HCEC 1CT (cell line): ENCODE measurements at places on chromosomes 7 and 10.

- DNase-seq, result no peak
Measured at GRCh38 chr7:132488634-132489302, 87.5 kb downstream of the PLXNA4 start.

DNA sequence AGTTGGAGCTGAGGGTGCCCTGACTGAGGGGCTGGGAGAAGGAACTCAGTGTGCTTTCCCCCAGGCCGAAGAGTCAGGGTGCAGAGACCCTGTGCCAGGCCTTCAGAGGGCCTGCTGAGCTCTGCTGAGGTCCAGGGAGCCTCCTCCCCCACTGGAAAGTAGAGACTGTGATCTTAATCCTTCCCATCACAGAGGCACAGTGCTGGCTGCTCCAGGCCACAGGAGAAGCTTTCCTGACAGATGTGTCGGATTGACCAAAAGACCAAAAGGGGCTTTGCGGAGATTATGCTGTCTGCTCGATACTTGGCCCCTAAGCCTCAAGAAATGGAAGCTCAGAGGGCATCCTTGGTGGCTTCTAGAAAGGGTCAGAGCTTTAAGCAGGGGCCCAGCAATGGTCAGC, 32.9 kb upstream of the BTRC start:
- no peak for DNase-seq

DNA sequence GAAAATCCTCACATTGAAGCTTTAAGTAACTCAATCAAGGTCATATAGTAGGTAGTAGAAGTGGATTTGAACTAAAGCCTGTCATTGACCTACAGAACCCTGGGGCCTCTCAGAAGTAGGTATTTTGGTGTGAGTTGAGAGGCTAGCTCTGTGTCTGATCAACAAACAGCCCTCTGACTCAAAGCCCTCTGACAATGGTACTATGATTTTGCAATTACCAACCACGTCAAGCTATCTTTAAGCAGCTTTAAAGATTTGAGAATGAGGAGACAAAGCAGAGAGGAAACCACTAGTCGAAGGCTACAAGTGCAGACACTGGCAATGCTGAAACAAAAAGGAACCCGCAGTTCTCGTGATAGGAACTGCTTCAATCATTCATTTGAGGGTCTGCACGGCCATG, 19.0 kb upstream of the PDE1C start:
- DNase-seq, result no peak

DNA sequence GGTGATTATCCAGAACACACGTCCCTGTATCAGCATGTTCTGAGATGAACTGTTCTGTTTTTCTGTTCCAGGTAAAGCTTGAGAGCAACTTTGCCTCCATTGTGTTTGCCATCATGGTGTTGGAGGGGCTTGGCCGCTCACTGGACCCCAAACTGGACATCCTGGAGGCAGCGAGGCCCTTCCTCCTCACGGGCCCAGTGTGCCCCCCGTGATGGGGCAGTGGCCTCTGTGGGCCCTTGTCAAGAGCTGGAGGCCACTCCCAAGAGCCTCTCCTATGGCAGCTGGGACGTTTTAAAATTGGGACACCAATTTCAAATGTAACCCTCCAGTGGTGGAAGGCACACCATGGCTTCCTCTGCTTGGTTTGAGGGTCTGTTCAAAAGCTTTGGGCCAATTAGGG, 1.9 kb upstream of the NDUFB2 start:
- no peak for DNase-seq

GRCh38 chr7:137564677-137565076, 221.1 kb upstream of the PTN start:
- DNase-seq, result no peak

DNA sequence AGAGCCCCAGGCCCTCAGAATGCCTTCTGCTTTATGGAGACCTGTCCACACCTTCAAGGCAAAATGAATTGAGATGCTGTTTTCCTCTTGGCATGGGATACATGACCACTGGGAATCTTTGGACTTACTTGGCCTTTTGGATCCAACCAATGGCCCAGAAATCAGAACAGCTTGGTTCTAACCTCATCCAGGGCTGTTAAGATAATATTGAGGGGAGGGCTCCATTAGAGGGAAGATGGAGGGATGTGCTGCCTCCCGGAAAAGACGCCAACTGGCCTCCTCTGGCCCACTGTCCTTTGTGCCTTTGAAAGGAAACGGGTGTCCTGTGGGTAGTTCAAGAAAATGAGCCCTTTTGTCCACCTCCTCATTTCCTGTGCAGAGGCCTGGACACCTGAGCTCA, 530.9 kb downstream of the KCNMA1 start:
- DNase-seq, result no peak

DNA sequence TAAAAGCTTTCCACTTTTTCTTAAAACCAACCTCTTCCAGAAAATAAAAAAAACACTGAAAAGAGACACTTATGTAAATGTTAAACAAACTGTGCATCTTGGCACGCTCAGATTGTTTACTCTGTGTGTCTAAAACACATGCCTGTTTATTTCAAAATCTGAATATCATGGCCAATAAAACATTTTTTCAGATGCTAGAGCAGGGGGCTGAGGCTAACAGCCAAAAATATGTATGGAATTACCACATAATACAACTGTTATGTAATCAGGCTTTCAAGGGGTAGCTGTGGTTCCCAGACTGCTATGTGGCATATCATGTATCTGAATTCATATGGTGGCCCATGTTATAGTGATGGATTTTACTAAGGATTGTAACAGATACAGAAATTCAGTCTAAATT, 130.4 kb downstream of the HIBADH start:
- DNase-seq, result no peak

- peak; percentile 12 for DNase-seq
Measured at GRCh38 chr7:108454674-108455550, 1.3 kb downstream of the NRCAM start.

- no peak for DNase-seq
Measured at GRCh38 chr10:130259380-130259779, 123.2 kb downstream of the GLRX3 start.

GRCh38 chr7:37211097-37211880, 237.4 kb downstream of the ELMO1 start:
- no peak for DNase-seq

GRCh38 chr10:36451391-36451970, 673.9 kb upstream of the ANKRD30A start:
- no peak for DNase-seq

GRCh38 chr10:116076621-116077020, 196.4 kb downstream of the GFRA1 start:
- no peak for DNase-seq

GRCh38 chr10:116270771-116271592, 2.0 kb downstream of the GFRA1 start:
- peak; percentile 17 for DNase-seq

DNA sequence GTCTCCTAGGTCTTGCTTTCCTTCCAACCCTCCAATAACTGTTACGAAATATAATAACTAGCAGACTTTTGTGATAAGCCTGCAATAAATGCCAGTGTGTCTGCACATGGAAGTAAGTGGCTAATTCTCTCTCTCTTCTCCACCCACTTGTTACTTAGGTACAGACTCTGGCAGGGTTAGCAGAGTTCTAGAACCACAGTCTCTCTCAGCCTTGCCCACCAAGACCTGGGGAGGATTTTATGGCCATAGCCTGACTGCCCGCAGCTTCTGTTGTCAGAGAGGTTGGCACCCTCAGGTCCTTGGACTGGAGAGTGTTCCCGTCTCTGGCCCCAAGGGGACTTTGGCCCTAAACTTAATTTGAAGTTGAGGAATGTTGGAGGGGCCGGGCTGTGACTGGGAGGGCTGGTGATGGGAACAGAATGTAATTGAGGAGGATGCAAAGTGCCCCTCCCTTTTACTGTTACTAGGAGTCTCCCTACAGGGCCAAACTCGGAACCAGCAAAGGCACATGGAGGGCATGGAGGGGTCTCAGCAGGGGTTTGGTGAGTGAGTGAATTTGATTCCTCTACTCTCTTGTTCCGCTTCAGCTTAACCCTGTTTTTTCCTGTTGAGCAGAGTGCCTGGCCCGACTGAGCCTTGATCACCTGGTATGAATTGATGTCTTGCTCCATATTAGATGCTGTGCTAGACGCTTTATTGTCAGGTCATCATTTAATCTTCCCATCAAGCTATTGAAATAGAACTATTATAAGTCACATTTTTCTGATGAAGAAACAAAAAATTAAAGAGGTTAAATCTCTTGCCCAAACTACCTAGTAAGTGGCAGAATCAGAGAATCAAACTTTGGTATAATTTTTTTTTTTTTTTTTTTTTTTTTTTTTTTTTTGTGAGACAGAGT, 37.0 kb upstream of the LCOR start:
- DNase-seq, result no peak

DNA sequence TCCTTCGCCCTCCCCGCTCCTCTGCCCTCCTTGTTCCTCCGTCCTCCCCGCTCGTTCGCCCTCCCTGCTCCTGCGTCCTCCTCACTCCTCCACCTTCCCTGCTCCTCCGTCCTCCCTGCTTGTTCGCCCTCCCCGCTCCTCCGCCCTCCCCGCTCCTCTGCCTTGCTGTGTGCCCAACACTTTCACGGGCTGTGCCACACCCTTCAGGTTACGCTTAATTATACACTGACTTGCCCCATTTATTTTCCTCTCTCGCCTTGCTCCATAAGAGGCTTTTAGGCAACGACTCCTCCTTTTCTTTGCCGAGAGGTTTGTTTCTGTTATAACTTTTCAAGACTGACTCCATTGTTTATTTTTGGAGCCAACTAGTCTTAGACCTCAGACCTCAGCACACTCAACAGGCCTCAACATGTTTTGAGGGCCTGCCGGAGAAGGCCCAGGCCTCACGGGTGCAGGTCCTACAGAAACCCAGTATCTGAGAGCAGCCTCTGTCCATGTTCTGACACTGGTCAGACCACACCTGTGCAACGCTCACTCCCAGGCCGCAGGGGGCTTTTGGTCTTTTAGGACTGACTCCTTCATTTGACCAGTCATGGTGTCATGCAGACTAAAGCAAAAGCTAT, 18.2 kb upstream of the PRKAG2 start:
- no peak for DNase-seq

- no peak for DNase-seq
Measured at GRCh38 chr7:95899919-95900513, 127.7 kb downstream of the DYNC1I1 start.

GRCh38 chr10:118405928-118406327, 63.8 kb upstream of the FAM204A start:
- no peak for DNase-seq

GRCh38 chr10:117537904-117538524, 4.5 kb upstream of the EMX2 start:
- no peak for DNase-seq

GRCh38 chr7:140316165-140316661, 82.1 kb downstream of the SLC37A3 start:
- peak; percentile 60 for DNase-seq

DNA sequence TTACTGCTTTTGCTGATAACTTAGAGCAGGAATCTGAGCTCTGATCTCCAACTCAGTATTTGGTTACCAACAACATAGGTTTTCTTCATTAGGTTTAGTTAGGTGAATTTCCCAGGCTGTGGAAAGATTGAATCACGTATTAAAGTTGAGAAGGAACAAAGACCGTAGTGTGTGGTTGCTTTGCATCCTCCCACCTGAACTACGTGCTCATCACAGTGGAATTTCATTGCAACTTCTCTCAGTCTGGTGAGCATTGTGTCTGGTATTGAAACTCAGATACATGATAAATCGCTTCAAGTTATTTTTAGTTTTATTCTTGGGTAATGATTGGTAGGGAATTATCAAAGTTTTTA, 139.4 kb upstream of the AKR1E2 start:
- peak; percentile 22 for DNase-seq

GRCh38 chr7:95432606-95433005, 2.2 kb downstream of the PON2 start:
- no peak for DNase-seq

DNA sequence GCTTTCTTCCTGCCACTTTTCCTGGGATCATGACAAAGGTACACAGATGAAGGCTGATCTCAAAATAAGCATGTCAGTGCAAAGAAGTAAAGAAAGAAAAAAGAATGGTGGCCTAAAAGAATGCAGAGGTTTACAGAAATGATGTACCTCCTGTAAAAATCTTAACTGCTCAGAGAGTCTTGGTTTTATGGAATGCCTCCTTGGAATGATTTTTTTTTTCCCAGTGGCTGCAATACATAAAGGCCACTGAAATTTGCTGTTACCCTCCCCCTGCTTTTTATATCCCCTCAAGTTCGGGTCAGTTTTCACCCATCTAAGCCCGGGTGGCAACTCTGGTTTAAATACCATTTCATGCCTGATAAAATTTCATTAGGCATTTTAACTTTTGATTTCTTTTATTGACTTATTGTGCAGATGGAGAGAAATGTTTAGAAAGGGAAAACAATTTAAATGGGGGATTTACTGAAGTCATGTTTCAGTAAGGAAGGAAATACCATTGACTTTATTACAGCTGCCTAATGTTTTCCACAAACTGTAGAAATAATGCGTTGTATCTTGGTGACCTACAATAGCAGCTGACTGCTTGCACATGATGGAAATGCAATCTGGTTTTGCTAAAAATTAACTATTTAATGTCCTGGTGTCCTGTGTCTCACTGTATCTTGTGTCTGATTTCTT, 102.5 kb downstream of the SAMD9 start:
- DNase-seq, result peak; percentile 17

DNA sequence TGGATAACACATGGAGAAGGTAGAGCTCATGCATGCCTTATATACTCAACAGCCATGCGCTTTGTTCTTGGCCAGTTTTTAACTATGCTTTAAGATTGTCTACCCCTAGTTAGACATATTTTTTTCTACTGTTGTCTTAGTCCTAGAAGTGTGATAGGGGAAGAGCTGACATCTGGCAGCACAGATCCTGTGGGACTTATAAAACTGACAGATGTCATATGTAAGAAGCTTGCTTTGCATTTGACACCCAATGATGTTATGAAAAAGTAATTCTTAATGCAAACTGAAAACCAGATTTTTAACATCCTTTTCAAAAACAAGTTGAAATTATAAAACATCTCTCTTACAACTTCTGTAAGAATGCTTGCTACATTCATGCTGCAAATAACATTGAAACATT, 715.9 kb upstream of the LRRN3 start:
- no peak for DNase-seq

DNA sequence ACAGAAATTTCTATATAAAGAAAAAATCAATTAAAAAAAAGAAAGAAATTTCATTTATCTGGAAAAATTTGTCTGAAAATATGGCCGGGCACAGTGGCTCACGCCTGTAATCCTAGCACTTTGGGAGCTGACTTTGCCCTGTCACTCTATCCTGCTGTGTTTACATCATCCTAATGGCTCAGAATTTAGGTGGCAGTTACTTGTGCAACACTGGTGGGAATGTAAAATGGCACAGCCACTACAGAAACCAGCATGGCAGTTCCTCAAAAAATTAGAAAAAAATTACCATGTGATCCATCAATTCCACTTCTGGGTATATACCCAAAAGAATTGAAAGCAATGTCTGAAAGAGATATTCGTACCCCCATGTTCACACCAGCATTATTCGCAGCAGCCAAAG, 405.2 kb upstream of the AUTS2 start:
- no peak for DNase-seq

GRCh38 chr10:133292919-133293809, 15.5 kb downstream of the TUBGCP2 start:
- peak; percentile 93 for DNase-seq
